Stimulated activated CD8-positive, alpha-beta memory T cell treated with anti-CD3 and anti-CD28 coated beads, Interleukin-4, amount 100 ng/mL, for 48 hours (primary cell): ENCODE measurements at places on chromosomes 7 and 10.

- no peak for DNase-seq
Measured at GRCh38 chr10:101607124-101607523, 19.0 kb downstream of the DPCD start.

GRCh38 chr7:2710901-2711551 lies 23.0 kb downstream of the AMZ1 start:
- DNase-seq, result peak; percentile 44

- peak; percentile 41 for DNase-seq
Measured at GRCh38 chr7:26167303-26167934, 15.4 kb downstream of the NFE2L3 start.

DNA sequence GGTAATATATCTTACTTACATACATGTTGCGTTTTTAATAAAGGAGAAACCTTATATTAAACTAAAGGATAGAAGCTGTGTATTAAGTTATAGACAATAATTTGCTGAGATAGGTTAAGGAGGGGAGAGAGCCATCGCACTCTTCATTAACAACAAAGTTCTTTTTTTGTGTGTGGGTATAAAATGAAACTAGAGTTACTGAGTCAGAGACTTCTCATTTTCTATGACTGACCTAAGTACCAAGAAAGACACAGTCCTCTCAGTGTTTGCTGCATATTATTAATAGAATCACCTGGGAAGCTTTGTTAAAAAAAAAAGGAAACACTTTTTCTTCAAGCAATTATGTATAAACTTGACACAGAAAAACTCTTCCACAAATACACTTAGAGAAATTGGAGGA lies 31.4 kb downstream of the FEZF1 start:
- no peak for DNase-seq

DNA sequence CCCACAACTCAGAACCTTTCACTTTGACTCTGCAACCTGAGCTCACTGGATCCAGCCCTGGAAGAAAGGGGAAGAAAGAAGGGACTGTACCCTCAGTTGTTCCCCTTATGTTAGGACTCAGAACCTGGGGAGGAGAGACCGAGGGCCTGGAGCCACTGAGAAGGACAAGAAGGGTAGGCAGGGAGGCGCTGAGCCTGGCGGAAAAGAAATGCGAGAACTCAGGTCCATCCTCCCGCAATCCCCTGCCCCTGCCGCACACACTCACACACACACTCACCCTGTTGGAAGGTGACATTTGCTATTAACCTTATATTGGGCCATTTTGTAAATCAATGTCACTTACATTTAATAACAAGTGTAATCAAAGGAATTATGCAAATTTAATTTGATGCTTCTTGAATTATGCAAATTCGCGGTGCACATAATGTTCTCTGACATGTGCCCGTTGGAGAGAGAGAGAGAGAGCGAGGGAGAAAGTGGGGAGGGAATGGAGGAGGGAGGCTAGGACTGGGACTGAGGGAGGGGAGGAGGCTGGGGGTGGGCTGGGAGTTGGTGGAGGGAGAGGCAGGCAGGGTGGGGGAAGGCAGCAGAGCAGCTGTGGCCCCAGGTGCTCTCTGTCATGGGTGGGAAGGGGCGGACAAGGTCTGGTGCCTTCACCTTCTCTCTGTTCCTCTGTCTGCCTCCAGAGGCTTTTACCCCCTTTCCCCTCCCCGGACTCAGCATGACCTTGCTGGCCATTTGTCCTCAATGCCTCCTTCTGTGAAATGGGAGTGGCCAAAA lies 99.6 kb upstream of the PAX2 start:
- DNase-seq, result no peak

GRCh38 chr10:18400201-18400905 lies 251.0 kb downstream of the NSUN6 start:
- DNase-seq, result no peak

DNA sequence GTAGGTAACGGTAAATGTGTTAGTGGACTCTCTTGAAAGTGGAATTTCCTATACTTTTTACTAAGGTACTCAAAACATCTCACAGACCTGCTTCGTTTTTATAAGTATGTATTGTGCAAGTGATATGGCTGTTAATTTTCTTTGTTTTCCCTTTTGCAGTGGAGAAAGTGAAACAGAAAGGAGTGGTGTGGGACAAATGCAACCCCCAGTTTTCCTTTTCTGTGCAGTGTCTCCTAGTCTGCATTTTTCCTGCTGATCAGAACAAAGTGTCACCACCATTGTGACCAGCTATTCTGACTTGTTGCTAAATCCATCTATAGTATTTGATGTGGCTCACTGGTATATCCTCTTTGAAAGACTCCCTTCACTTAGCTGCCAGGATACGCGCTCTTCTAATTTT lies 410.0 kb downstream of the EXOC4 start:
- DNase-seq, result no peak

DNA sequence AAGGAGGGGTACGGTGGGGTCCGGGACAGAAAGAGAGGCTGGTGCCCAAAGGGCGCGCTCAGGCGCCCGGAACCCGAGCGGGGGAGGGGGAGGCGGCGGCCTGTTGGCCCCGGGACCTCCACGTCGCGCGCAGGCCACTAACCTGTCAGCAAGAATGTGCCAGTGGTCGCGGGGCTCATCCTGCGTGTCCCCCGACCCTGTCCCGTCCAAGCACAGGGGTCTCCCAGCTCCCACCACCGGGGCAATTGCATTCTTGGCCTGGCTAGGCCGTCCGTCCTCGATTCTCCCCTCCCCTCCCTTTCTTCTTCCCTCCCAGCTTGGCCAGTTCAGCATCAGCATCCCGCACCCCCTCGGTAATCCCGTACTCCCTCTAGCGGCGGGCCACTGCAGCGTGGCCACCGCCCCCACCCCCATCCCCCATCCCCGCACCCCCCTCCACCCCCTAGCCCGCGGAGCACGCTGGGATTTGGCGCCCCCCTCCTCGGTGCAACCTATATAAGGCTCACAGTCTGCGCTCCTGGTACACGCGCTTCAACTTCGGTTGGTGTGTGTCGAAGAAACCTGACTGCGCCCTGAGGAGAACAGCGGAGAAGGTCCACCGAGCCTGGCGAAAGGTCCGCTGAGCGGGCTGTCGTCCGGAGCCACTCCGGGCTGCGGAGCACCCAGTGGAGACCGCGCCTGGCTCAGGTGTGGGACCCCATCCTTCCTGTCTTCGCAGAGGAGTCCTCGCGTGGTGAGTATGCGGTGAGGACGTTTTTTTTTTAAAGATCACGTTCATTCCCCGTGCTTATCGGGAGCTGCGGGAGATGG lies at the start of gene SGCE:
Gene SGCE, minus strand, starts transcription at position 286 of the 810 bp plus-strand sequence. Its CDS starts 35 bp downstream, at position 251.
- DNase-seq, result peak; percentile 72

GRCh38 chr10:121098211-121098610 lies 247.0 kb downstream of the WDR11 start:
- no peak for DNase-seq
